ENCODE measurements at places on chromosomes 1 and 21.

GRCh38 chr1:150622303-150622975, 7.0 kb downstream of the ENSA start:
- DNase-seq: no peak

GRCh38 chr1:64337926-64338325, 132.0 kb upstream of the CACHD1 start:
- DNase-seq: no peak

GRCh38 chr1:6870571-6870970, 85.3 kb downstream of the CAMTA1 start:
- no peak for DNase-seq

DNA sequence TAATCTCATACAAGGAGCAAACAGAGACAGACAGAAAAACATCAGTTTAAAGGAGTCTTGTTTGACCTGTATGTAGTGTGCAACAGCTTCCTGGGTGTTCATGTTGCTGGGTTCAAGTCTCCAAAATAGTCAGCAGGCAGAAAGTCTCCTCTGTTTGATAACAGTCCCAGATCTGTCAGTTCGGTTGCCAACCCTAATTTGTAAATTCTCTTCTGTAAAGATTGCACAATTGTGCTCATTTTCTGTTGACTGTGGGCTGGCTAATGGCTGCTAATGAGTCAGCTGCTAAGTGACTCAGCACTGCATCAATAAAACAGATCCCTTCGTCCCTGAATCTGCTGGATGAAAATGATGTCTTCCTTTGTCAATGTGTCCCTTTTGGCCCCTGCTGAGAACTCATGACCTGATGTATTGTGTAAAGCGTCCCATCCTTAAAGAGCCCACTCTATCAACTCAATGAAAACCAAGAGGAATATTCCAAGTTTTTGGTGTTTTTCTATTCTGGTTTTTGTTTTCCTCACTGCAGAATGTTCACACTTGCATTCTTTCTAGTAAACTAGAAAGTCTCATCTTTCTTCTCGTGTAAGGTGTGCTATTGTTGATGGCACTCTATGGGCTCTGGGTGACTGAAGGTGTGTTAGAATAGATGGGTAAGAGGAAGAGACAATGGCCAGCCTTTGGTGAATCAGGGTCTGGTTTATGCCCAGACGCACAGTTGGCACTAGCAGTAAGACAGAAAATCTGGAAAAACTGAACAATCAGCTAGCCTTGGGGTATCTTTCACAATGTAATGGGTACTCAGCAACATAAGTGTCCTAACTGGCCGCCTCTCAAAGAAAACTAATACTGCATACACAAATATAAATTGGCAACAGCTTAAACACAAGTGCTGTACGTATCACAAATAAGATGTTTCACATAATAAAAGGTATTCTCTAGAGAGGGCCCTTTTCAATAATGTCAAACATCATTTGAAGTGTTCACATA, 75.1 kb upstream of the SIPA1L2 start:
- DNase-seq: no peak

DNA sequence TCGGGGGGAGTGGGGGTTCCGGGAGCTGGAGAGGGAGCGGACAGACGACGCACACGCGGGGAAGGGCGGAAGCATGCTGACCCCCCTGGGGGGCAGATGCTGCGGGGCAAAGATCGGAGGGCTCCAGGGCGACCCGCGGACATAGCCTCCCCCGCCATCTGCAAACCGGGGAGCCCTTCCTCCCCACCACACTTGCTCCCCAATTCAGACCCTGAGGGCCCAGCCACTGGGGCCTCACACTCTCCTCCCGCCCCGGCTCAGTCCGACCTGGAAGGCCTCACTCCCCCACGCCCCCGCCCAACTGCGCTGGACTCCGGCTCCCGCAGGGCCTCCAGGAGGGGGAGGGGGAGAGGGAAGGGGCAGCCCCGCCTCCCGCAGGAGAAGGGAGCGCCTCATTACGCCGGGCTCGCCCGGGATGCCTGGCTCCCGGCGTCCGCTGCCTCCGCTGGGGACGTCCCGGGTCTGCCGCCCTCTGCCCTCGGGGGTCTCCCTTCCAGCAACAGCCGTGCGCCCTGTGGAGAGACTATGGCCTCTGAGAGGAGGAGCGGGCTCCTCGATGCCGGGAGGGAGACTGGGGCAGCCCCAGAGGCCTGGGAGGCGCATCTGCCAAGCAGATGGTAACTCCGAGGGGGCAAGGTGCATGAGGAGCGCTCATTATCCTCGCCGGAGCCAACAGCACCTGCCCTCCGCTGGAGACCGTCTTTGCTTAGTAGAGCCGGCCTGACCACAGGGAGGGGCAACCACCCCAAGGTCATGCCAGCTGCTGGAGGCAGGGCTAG, 636 bp upstream of the CAMK2N1 start:
- no peak for DNase-seq

GRCh38 chr1:49166031-49166430, 389.3 kb upstream of the BEND5 start:
- DNase-seq: no peak

GRCh38 chr1:76562292-76562691, 305.0 kb upstream of the ST6GALNAC5 start:
- no peak for DNase-seq

DNA sequence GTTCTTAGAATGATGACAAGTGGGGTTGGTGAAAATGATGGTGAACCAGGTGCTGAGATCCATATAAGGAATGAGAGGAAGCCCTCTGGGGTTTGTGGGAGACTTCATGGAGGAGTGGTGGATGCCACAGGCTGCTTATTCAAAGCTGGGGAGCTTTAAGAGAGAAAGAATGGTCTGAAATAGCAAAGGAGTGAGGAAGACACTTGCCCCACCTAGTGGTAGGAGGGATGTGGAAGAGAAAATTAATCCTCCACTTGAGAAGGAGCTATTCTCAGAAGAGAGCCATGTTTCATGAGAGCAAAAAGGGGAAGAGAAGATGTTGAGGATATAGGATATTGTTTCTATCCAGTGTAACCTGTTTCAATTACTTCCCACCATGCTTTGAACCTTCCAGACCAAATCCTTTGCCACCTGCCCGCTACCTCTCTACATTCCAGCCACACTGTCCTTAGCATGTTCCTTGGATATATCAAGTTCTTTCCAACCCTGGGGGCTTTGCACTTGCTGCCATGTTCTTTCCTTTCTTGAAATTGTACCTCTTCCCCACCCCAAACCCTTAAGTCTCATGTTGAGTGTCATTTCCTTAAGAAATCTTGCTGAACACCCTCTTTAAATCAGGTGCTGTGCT, 19.6 kb upstream of the ZNF648 start:
- no peak for DNase-seq

DNA sequence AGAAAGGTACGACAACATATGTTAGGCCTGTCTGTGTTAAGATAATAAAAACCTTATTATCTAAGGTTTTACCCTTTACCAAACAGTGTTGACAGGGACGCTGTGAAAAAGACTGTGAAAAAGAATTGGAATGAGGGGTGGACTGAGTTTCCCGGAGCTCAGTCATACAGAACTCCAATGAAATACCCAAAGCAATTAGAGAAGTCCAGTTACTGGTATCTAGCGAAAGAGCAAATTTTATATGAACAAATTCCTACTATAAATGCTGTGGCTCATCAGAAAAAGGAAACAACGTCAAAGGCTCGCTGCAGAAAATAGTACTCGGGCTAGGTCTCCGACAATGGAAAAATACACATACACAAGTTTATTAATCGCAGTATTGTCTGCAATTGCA, 708 bp upstream of the RBBP5 start:
- no peak for DNase-seq

GRCh38 chr1:53144201-53144600, 1.8 kb upstream of the SLC1A7 start:
- no peak for DNase-seq

DNA sequence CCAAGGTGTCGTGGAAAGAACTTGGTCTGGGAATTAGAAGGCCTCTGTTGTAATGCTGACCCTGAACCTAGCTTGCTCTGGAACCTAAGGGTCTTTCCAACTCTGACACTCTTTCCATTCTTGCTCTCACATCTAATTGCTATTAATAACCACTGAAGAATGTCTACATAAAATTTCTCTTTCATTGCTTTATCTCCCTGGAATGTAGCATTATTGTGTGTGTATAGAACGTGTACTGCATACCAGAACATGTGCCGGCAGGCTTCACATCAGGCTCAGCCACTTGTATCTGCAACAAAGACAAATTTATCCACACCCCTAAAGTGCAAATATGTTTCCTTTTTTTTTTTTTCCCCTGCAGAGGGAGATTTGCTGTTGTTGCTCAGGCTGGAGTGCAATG, 13.9 kb upstream of the LAX1 start:
- no peak for DNase-seq

DNA sequence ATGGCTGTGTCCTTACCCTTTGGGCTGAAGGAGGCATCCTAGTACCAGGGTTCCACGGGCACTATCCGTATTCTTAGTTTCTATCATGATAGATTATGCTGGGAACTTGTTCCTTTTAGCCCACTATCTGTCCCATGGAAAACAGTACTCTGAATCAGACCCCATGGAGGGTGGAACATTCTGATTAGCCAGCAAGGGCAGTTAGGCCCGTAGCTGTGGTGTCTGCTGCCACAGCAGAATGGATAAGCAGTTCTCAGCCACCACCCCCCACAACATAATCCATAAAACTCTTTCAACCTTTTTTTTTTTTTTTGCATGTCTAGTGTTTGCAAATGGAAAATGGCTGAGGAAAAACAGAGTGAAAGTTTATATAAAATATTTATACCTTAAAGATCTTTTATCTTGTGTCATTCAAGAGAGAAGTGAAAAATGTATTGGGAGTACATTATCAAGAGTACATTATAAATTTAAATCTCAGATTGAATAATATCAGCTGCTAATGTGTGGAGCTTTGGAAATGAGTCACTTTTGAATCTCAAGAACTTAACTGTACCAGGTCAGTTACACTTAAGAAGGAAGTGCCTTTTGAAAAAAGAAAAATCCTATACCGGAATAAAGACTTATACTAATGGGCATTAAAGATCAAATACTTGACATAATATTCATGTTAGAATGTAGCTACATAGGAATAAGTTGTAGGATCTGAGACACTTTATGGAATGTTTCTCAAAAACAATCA, 80.3 kb downstream of the NFIA start:
- DNase-seq: no peak

DNA sequence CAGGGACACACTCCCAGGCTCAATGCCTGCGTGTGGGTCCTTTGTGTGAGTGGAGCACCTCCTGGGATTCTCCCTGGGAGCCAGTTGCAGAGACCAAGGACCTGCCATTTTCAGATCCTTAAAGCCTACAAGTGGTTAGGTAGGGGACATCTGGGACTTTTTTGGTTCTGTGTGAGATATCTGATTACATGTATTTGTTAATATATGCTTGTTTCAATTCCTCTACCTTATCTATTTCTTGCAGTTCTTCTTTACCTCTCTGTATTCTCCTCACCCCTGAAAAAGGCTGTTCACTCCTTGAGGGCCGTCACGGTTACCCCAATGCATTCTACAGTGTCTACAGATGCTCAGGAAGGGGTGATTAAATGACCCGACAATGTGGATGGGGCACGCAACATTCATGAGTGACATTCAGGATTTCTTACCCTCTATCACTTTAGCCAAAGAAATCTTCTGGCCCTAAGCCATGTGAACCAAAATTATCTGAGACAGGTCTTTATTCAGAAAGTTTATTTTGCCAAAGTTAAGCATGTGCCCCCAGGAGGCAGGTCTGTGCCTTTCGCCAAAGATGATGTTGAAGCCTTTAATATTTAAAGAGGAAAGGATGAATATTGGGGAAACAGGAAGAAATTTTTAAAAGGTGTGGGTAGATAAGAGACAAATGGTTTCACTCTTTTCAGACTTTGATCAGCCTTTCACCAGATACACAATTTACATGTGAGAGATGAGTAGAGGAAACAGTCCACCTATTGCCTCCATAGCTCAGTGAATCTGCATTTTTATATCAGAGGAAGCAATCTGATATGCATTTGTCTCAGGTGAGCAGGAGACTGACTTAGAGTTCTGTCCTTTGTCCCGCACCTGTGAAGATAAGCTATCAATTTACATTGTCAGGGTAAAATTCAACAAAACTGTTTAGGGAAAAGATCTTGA, 44.6 kb upstream of the MPZL1 start:
- DNase-seq: no peak

DNA sequence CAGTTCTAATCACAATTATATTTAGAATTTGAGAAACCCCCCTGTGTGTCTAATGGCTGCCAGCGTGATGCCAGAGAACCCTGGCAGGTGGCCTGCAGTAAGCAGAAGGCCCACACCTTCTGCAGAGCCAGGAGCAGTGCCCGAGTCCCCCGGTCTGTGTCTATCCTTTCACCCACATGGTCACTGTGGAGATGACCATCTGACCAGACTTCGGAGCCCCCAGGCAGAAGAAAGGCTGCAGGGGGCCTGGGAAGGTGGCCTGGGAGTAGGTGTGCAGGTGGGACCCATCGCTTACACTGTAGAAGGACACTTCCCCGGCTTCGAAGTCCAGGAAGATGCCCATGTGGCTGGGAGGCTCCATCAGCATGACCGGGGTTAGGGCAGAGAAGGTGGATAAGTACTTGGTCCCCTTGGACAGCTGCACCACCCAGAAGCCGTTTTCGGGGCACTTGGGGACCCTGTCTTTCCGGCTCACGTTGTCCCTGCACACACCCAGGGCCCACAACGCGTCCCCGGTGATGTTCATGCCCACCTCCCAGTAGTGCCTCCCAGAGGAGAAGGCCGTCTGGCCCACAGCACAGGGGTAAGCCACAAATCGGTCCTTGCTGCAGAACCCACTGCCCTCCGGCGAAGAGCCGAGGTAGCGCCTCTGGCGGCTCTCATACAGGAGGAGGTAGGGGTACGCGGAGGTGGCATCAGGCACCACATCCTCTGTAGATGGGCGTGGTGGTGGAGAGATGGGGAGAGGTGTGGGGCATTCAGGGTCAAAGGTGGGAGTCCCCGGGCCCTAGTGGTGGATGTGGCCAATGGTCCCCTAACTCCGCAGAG, 1.6 kb upstream of the TRIM11 start:
- DNase-seq: no peak

GRCh38 chr1:166975361-166976129, at the start of gene ILDR2:
Gene ILDR2, minus strand, starts transcription at chr1:166975540. Its CDS starts 272 bp downstream, at chr1:166975268.
- DNase-seq: no peak

- DNase-seq: no peak
These were observed 243 bp downstream of the C1orf21 start for GRCh38 chr1:184387069-184387475.

GRCh38 chr1:167229719-167230385, 9.2 kb downstream of the POU2F1 start:
- DNase-seq: no peak

GRCh38 chr1:5839881-5840550, 152.2 kb downstream of the NPHP4 start:
- DNase-seq: no peak

GRCh38 chr1:7022058-7022457, 236.8 kb downstream of the CAMTA1 start:
- no peak for DNase-seq

- no peak for DNase-seq
These were observed 23.1 kb downstream of the DYRK3 start for GRCh38 chr1:206658264-206658980.

- no peak for DNase-seq
These were observed 29.3 kb downstream of the SLC5A9 start for GRCh38 chr1:48251821-48252220.

DNA sequence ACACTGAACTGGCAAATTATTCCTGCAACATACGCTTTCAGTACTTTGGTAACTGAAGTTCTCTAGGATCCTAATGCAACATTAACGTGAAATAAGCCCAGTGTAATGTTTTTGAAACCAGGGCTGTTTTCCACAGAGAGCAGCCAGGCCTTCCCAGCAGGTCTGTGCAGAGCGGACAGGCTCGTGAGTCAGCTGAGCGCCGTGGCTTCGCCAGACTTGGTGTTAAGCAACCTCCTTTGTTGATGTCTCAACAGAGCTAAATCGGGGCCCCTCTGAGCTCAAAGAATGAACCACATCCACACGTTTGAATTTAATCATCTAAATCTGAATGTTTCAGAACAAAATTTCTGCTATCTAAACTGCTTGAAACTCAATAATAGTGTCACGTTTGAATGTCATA, 181.8 kb upstream of the FMN2 start:
- no peak for DNase-seq
